ENCODE measurements at places on chromosomes 7 and 10.

DNA sequence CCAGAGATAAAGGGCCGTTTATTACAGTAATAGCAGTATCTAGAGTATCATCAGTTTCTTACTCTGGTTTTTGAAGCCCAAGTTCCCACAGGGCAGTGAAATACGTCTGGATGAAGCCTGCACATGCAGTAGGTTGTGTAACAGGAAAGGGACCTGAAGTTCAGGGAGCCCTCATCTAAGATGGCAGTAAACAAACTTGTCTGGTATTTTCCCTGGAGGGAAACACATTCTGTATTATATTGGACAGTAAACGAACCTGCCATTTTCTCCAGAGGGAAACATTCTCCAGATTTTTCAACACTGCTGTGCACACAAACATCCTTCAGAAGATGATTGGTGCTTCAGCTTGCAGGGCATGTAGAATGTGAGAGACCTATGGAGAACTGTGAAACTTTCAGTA lies 189.9 kb downstream of the TFEC start:
- DNase-seq = no peak

DNA sequence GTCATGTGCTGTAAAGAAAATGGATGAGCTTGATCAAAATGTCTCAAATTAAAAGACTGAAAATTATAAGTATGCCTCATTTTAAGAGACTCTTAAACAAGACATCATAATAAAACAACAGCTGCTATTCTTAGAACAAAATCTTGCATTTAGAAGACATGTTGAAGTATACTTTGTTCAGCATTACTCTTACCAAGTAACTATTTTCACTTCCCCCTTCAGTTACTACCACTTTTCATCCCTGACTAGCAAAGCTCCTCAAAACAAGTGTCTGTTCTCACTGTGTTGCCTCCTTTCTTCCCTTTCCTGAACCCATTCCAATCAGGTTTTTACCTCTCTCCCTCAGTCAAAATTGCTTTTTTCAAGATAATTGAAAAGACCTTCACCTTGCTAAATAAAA lies 31.6 kb downstream of the ELAPOR2 start:
- no peak for DNase-seq

DNA sequence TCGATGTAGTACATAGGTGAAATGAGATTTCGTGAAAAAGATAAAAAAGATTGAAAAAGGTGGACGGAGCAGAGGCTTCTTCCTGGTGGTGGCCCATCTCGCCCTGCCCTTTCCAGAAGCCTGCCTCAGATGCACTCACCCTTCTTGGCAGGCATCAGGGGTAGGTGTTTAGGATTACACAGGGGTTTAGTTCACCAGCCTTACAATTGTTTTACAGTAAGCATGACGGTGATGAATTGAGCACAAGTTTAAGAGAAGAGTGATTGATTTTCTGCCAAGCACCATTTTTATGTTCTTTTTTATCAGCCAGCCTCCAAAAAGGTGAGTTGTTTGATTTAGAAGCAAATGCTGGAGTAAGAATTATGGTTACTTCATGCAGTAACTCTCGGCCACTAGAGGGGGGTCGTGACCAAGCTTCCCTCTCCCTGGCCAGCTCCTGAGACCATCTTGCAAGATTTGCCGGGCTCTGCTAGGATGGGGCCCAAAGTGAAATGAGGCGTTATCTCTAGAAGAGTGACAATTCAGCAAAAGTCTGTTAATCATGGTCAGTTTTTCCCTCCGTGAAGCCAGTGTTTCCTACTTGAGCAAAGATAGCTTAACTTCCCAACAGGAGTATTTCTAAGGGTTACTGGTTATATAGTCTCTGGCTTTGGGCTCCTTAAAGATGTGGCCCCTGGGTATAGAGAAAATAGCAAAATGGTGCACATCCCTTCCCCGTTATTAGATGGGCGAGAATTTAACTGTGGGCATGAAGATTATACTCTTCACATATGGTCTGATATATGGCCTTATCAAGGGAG lies 228.8 kb downstream of the BMPER start:
- no peak for DNase-seq

DNA sequence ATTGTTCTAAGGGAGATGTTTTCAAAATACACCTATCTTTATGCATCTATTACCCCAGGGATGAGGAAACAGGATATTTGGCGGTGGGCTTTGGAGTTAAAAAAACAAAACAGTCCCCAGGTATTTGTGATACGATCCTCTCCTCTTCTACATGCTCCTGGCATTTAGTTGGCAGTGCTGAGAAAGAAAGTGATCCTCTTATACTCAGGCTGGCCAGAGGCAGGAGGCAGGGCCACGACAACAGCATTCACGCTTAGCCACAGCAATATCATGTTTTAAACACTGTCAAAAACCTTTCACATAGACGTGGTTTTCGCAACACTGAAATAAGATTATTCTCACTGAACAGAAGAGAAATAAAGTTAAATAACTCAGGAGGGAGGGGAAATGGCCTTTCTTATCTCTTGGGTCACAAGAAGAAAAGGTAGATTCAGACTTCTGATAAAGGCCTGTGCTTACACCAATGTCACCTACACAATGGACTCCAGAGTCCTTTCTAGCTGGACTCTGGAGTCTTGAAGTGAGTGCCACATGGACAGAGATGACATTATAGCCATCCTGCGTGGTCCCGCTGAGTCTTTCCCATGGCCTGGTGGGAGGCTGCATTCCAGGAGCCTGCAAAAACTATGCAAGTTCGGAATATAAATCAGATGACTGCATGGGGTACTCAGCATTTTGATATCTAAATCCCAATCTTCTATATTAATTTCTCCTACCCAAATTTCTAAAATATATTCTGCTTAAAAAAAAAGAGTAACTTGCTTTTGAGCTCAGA lies 88.7 kb downstream of the PIP4K2A start:
- DNase-seq = no peak

GRCh38 chr10:102783568-102783967 lies 39.8 kb downstream of the WBP1L start:
- no peak for DNase-seq

DNA sequence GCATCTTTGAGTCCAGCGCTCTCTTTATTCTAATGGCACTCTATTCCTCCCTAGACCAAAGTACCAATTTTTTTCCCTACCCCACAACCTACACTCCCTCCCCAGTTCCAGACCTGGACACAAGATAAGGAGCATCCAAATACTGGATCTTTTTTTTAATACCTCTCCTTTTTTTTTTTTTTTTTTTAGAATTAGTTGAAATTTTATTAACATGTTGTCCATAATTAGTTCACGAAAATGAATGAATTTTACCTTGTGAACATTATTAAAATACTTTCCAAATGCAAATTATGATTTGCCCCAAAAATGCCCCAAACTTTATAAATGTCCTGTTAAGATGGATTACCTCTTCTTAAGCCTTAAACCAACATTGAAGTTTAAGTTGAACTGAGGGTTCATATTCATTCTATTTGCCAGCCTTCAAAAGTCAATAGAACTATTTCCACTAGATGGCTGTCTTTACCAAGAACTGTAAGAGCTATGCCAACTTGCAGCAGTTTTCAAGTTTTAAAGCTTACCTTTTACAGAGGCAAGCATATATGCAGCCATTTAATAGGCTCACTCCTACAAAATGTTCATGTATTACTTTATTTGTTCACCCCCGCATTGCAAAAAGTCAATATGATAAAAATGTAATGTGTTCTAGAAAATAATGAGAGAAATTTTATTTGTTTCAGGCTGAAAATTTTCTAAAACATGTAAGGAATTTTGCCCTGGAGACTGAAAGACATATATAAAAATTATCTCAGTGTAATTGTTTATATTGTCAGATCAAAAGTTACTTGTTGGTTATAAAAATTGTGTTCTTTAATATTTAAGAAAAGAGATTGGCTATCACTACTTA lies 39.7 kb upstream of the TNKS2 start:
- DNase-seq = no peak

- DNase-seq = no peak
Measured at GRCh38 chr10:72525277-72525676, 100.6 kb downstream of the MICU1 start.
